ENCODE measurements at places on chromosomes 11 and 22. TPM values are rescaled to one million over a fixed set of nuclear protein-coding genes. Genes with fewer than 3 reads are reported as not detected.

Gene SCGB1A1
- not detected for total RNA-seq

Gene ZMAT5
- 17.3 TPM for total RNA-seq

Gene P2RX6
- under 0.01 TPM for total RNA-seq

Gene OR5B21
- not detected for total RNA-seq

Gene ZP1
- total RNA-seq, result not detected

Gene TMPRSS4
- total RNA-seq, result not detected

Gene LIF
- 0.19 TPM for total RNA-seq

Gene MEI1
- total RNA-seq, result 0.96 TPM

Gene VSIG10L2
- not detected for total RNA-seq

Gene MRGPRF
- total RNA-seq, result 0.10 TPM

Measured in vein endothelial cell (primary cell).